ENCODE measurements at places on chromosomes 7 and 10.

DNA sequence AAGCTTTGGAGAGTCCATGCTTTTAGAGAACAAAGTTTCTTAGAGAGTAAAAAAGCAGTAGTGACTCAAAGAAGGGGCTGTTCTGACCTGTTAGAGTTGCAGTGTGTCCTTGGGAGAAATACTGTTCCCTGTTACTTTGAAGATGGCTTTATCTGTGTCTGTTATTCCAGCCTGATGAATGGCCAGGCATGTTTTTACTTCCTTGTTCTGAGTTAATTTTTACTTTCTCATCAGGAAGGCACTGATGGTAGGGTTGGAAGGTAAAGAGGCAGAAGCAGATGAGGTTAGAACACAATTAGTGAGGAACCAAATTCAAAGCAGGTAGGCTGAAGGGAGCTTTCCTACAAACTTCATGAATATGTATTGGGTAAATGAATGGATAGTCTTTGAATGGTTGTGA, 138.5 kb upstream of the PRKCQ start:
- no peak for DNase-seq

- no peak for DNase-seq
Measured at GRCh38 chr10:69332278-69333010, 54.1 kb downstream of the HK1 start.

DNA sequence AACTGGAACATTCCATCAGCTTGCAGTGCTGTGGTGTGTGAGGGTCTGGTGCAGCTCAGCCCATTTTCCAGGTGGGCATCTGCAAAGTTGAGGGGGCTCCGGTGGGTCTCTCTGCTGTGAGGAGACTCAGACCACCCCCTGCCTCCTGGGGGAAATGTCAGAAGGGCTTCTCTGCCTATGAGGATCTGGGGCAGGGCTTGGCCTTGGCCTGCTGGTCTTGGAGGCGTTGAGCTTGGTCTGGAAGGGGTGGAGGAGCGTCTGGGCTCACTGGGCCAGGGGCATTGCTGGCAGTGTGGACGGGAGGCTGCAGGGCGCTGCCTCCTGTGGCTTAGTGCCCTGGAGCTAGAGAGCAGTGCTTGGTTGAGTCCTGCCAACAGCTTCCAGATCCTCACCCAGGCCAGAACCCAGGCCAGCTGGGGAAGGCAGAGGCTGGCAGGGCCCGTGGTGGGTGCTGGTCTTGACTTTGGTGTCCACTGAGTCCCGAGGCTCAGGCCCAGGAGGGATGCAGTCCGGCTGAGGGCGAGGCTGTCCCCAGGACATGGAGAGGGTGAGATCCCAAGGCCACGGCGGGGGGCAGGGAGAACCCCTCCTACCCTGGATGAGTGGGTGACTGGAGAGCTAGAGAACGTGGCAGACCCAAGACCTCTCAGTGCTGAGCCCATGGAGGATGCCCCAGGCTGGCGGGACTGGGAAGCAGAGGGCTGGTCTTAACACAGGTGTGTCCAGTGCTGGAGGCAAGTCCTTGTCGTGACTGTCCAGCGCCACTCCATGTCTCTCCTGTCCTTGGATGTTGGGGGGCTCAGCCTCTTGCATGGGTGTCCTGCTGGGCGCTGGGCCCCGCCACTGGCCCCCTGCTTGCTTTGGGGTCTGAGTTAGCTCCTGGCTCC, 2.8 kb downstream of the SPRN start:
- peak; percentile 32 for DNase-seq

GRCh38 chr10:128868481-128868880, 598.6 kb upstream of the MGMT start:
- no peak for DNase-seq

DNA sequence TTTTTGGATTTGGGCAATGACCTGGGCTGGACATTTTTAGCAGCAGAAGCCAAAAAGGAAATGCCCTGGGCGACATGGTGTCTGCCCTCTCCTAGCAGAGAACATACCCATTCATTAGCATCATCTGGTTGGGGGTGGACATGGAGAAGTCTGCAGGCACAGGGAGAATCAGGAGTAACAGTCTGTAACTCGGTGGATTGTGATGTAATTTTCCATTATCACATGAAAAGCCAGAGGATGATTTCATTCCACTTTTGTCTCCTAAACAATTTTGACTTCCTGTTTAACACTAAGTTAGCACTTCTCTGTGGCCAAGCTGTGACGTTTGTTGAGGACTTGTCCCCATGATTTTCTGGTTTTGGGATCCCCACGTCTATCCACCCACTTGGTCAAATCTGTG, 153.8 kb upstream of the HABP2 start:
- DNase-seq, result no peak

- DNase-seq, result no peak
Measured at GRCh38 chr10:100736144-100736808, 9.1 kb upstream of the PAX2 start.

DNA sequence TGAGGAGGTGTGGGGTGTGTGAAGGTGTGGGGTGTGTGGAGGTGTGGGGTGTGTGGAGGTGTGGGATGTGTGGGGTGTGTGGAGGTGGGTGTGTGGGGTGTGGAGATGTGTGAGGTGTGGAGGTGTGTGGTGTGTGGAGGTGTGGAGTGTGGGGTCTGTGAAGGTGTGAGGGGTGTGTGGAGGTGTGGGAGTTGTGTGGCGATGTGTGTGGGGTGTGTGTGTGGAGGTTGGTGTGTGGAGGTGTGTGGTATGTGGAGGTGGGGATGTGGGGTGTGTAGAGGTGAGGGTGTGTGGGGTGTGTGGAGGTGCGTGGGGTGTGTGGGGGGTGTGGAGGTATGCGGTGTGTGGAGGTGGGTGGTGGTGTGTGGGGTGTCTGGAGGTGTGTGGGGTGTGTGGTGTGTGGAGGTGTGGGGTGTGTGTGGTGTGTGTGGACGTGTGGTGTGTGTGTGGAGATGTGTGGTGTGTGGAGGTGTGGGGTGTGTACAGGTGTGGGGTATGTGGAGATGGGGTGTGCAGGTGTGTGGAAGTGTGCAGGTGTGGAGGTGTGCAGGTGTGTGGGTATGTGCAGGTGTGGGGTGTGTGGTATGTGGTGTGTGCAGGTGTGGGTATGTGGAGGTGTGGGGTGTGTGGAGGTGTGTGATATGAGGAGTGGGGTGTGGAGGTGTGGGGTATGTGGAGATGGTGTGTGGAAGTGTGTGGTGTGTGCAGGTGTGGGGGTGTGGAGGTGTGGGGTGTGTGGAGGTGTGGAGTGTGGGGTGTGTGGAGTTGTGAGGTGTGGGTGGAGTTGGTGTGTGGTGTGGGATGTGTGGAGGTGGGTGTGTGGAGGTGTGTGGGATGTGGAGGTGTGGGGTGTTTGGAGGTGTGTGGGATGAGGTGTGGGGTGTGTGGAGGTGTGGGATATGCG, 34.5 kb downstream of the SPDYE17 start:
- peak; percentile 58 for DNase-seq

DNA sequence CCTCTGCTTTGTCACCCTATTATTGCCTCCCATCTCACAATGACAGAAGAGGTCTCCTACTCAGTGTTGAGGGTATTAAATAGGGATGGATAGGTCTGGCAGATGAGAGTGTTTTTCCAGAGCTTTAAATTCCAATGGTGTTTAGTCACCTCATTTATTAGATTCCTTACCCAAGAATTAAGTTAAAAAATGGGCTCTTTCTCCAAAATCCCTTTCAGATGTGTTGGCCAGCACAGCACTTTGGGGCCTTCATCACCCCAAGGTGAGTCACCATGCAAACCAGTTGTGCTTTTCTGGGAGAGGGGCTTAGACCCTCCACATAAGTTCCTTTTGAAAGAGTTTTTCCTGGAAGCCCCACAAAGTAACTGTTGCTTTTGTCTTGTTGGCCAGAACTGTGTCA, 78.4 kb downstream of the CYP26A1 start:
- no peak for DNase-seq

DNA sequence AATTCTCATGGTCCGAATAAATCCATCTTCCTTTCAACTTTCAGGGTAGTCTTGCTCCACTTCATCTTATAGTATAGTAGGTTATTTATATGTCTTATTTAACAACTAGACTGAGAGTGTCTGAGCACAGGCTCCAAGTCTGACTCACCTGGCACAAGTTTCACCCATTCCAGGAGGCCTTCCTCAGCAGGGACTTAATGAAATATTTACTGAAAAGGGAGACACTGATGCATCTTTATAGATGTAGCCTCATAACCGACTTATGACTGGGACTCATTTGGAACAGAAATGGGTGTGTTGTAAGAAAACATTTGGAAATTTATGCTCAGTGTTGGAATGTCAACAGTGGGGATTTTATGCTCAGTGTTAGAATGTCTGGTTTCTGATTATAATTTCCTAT, 59.9 kb downstream of the CH25H start:
- no peak for DNase-seq

DNA sequence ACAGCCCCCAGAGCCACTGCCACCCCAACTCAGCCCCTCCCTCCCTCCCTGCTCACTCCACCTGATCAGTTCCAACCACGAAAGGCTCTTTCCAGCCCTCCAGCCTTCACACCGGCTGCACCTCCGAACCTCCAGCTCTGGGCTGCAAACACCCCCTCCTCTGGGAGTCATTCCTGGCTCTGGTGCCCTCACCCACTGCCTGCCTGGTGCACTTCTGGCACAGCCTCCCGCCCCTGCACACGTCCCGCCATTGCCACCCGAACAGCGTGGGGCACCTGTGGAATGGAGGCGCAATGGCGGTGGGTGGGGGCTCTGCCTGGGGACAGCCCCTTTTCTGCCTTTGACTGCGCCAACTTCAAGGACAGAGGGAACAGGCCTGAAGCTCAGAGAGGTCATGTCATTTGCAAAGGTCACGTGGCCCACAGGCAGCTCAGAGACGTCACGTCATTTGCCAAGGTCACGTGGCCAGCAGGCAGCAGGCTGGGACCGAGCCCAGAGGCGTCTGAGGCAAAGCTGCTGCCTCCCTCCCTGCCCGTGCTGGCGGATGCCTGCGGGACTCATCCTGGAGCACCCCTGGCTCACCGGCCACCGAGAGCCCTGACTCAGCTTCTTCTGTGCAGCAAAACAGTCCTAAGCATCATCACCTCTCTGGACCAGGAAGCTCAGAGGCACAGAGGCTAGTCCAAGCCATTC, 76.0 kb upstream of the DNAAF5 start:
- no peak for DNase-seq

DNA sequence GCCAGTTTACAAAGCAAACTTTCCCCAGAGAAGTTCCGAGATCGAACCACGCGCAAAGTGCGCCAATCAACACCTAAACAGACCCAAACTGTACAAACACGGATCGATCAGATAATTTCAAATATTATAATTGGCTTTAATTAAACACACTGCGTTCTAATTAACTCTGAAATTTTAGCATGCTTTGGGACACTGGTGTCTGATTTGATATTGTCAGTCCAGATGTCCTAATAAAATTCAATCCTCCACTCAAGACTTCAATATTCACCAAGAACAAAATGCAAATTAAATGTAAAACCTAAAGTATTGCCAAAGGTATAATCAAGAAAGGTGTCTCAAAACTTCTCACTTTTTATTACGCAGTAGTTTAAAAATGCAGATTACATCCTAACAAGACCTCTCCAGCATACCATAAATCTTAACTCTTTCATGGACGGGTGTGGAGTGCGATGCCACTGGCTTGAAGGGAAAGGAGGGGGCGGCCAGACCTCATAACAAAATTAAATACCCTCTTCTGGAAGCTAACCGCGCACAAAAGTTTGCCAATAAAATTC, 5.9 kb upstream of the EBF3 start:
- DNase-seq, result peak; percentile 13

GRCh38 chr10:33927347-33927746, 592.9 kb upstream of the NRP1 start:
- no peak for DNase-seq

GRCh38 chr10:73086816-73087215, 9.8 kb downstream of the P4HA1 start:
- DNase-seq, result no peak

DNA sequence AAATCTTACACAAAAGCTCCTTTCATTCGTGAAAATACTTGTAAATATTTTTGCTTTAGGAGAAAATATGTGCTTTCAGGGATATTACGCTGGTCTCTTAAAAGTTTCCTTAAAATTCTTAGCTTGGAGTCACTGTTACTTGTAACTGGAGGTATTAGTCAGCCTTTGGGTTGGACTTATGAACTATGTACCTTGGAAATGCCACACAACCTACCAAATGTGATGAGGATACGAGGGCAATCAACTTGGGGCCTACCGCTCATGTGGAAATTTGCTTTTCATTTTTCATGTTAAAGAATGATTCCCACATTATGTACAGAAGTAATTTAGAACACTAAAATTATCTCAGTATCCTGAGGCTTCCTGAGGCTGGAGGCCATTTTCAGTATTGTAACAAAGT, 23.1 kb downstream of the SPAM1 start:
- DNase-seq, result no peak

DNA sequence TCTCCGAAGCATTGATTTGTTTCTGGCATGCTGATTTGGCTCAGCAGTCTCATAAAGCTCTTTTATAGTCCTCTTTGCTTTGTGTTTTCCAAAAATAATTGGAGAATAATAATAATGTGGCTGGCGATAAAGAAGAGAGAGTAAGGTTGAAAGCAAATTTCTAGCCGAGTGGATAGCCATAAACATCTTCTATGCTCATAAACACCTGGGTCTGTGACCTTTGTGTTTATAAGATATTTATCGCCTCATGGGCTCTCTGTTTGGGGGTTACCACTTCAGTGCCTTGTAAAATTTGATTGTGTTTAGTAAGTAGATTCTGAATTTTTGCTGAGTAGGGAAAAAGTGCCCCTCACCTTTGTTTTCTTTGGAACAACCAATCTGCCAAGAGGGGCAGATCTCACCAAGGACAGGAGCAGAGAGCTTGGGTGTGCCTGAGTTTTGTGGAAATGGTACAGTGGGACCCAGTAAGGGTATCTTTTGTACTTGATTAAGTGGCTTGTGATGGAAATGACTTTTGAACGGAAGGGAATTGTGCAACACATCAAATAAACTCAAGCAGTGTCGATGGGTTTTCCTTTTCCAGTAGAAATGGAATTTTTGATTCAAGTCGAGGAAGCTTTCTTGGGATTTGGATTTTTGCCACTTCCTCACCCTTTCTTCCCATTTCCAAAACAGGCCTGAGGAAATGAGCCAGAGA, 220.5 kb downstream of the AUTS2 start:
- no peak for DNase-seq

GRCh38 chr10:3397231-3397630, 224.6 kb upstream of the PITRM1 start:
- no peak for DNase-seq

GRCh38 chr10:28883741-28884423, 206.6 kb downstream of the BAMBI start:
- no peak for DNase-seq

- DNase-seq, result no peak
Measured at GRCh38 chr7:157952841-157953645, 616.2 kb downstream of the DNAJB6 start.

GRCh38 chr10:23478570-23478969, 39.7 kb downstream of the OTUD1 start:
- no peak for DNase-seq
